ENCODE measurements at places on chromosomes 2 and 18. TPM values are rescaled to one million over a fixed set of nuclear protein-coding genes. Genes with fewer than 3 reads are reported as not detected.
A peak's percentile ranks its signal among the peaks of the same experiment; 100 is the strongest.

GRCh38 chr18:8634508-8634907, 25.3 kb downstream of the RAB12 start:
- peaks cover 80% of the 10 kb centered on the region for H3K36me3 ChIP-seq
- no peak for DNase-seq
- peak overlapping the region; percentile 75 for H3K27ac ChIP-seq
- no peak overlapping the region for H3K4me3 ChIP-seq
- H3K4me1 ChIP-seq: peaks cover 11% of the 10 kb centered on the region

DNA sequence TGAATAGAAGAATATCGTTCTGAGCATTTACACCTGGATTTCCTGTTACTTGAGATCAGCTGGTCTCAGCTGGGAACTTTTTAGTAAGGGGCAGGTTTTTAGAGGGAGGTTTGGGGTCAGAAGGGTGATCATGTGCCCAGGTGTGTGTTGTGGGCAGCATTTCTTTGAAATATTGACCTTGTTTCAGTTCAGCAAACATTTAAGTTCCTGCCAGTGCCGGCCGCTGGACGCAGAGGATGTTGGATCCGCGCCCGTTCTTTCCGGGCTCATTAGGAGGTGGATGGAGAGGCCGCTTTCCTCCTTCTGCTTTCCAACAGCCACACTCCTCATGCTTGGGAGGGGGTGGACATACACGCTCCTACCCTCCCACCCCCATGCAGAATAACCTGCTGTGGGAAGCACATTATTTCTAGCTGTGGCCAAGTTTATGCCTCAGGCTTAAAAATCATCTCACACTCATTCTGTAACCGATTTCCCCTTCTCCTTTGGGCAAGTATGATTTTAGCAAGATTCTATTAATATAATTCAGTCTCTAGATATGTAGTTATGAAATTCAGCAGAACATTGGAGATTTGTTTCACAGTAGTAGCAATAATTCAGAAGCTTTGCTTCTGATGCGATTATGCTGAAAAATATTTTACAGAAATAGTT, 131.4 kb downstream of the ZNF236 start:
- no peak overlapping the region for H3K4me3 ChIP-seq
- no peaks in the 10 kb centered on the region for H3K27me3 ChIP-seq
- no peak for DNase-seq

GRCh38 chr2:39156107-39156506, 35.3 kb upstream of the SOS1 start:
- no peak for DNase-seq
- H3K36me3 ChIP-seq: no peaks in the 10 kb centered on the region
- no peaks in the 10 kb centered on the region for H3K4me1 ChIP-seq
- H3K4me3 ChIP-seq: no peak overlapping the region

DNA sequence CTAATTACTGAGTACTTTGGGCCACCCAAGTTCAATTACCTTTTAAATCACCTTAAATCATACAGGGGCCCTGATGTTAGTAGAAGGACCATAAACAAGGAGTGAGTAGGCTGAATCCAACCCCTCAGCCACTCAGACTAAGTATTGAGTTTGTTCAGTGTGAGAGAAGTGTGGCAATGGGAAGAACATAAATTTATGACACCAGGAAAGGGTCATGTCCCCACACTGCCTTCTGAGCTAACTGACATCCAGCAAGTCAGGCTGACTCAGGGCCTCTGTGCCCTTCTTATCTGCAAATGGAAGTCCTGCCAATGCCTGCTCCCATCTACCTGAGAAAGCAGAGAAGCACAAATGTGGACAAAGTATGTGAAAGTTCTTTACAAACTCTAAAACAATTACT, 12.9 kb downstream of the PLEKHM3 start:
- H3K27ac ChIP-seq: no peak overlapping the region
- DNase-seq: no peak
- no peaks in the 10 kb centered on the region for H3K36me3 ChIP-seq
- peaks cover 24% of the 10 kb centered on the region for H3K4me1 ChIP-seq

DNA sequence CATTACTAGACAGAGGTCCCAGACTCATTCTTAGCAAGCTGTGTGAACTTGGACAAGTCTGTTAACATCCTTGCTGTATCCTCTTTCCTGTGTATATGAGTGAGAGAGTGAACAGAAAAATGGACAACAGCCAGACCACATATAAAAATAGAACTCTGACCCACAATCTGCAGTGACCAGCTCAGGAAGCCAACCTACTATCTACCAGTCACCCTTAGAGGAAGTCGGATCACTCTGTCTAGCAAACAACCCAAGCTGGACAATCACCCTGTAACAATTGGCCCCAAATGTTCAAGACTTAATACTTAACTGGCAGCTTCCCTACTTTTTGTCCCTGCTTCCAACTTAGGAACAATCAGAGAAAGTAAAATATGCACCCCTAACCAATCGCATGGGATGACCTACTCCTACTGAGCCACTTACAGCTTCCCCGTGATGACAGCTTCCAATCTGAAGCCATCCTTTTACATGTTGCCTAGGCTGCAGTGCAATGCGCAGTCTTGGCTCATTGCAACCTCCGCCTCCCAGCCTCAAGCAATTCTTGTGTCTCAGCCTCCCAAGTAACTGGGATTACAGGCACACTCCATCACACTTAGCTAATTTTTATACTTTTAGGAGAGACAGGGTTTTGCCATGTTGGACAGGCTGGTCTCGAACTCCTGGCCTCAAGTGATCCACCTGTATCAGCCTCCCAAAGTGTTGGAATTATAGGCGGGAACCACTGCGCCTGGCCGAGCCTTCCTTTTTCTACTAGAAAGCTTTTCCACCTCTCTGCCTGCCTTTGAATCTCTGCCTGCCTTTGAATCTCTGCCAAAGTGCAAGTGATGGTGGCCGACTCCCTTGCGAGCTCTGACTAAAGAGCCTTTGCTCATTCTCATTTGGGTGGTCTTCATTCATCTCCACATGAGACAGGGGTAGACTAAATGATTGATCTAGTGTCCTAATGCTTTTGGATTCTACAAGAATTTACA, 158.3 kb upstream of the NDUFV2 start:
- no peaks in the 10 kb centered on the region for H3K36me3 ChIP-seq
- peaks cover 13% of the 10 kb centered on the region for H3K4me1 ChIP-seq
- no peak for DNase-seq
- H3K27me3 ChIP-seq: no peaks in the 10 kb centered on the region

GRCh38 chr2:16395601-16396000, 270.0 kb downstream of the CYRIA start:
- no peaks in the 10 kb centered on the region for H3K27me3 ChIP-seq
- no peak overlapping the region for H3K4me3 ChIP-seq
- no peak overlapping the region for H3K27ac ChIP-seq
- H3K36me3 ChIP-seq: no peaks in the 10 kb centered on the region

- peaks cover 11% of the 10 kb centered on the region for H3K27me3 ChIP-seq
- no peaks in the 10 kb centered on the region for H3K4me1 ChIP-seq
- H3K4me3 ChIP-seq: no peak overlapping the region
- H3K27ac ChIP-seq: no peak overlapping the region
Observed at GRCh38 chr2:151228847-151229512, 32.7 kb downstream of the RBM43 start.

DNA sequence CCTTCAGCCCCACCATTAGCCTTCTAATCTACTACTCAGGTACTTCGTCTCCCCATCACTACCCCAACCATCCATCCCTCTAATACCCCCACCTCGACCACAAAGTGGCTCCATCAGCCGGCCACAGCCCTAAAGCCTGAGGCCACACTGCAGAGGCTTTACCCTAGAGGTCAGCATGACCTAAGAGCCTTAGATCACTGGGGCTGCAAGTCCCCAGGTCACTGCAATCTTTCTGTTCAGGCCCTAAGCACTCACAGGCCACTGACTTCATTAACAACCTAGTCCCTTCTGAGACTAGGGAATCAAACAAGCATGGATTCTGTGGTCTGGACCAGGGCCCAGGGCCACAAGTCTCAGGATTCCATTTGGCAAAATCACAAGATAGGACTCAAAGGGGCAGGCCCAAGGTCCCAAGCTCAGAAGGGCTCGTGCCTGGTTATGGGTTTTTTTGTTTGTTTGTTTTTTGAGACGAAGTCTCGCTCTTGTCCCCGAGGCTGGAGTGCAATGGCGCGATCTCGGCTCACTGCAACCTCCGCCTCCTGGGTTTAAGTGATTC, 37.0 kb upstream of the PKDCC start:
- no peak for DNase-seq
- no peaks in the 10 kb centered on the region for H3K36me3 ChIP-seq
- H3K27ac ChIP-seq: no peak overlapping the region
- peaks cover 7% of the 10 kb centered on the region for H3K27me3 ChIP-seq

DNA sequence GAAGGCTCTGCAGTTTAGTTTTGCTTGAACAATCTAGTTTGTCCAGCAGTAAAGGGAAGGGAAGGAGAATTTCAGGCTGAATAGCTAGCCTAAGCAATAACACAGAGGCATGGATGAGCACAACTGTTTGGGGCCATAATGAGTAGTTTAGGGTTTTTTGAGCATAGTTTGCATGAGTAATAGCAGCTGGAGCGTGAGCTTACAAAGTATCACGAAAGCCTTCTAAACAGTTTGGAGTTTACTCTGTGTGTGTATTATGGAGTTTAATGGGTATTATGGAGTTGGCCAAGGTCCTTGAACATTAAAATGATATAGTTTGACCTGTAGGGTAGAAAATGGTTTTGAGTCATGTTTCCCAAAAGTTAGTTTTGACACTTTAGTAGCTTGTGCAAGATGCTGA, 782.3 kb downstream of the ERBB4 start:
- H3K27me3 ChIP-seq: no peaks in the 10 kb centered on the region
- H3K4me1 ChIP-seq: no peaks in the 10 kb centered on the region
- no peak overlapping the region for H3K27ac ChIP-seq
- no peaks in the 10 kb centered on the region for H3K36me3 ChIP-seq
- no peak for DNase-seq
- H3K4me3 ChIP-seq: no peak overlapping the region

DNA sequence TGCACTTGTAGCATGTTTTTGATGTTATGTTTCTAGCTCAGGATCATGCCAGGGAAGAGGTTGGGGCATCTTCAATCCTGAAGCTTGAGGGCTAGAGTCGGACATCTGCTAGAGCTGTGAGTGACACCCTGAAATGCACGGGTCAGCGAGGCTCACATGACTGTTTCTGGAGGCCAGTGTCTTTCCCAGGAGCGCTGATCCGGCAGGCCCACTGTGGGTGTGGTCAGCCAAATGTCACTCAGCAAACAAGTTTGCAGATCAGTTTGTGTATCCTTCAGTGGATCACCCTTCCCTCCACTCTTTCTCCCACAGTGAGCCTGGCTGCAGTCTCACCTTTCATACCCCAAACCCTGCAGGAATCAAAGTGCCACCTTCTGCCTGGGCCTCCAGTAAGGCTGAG, 23.0 kb upstream of the ARHGEF4 start:
- no peak overlapping the region for H3K4me3 ChIP-seq
- no peak overlapping the region for H3K27ac ChIP-seq
- no peak for DNase-seq
- peaks cover 12% of the 10 kb centered on the region for H3K27me3 ChIP-seq
- no peaks in the 10 kb centered on the region for H3K36me3 ChIP-seq
- H3K4me1 ChIP-seq: peaks cover 1% of the 10 kb centered on the region

- no peak overlapping the region for H3K27ac ChIP-seq
- no peaks in the 10 kb centered on the region for H3K27me3 ChIP-seq
- no peak overlapping the region for H3K4me3 ChIP-seq
- no peak for DNase-seq
- H3K4me1 ChIP-seq: no peaks in the 10 kb centered on the region
- no peaks in the 10 kb centered on the region for H3K36me3 ChIP-seq
Observed at GRCh38 chr2:173151671-173152401, 76.2 kb downstream of the MAP3K20 start.

- no peak overlapping the region for H3K27ac ChIP-seq
- no peaks in the 10 kb centered on the region for H3K4me1 ChIP-seq
- DNase-seq: no peak
- no peak overlapping the region for H3K4me3 ChIP-seq
Observed at GRCh38 chr2:14015113-14015630, 617.3 kb upstream of the LRATD1 start.

- no peak for DNase-seq
- no peak overlapping the region for H3K27ac ChIP-seq
Observed at GRCh38 chr18:28175150-28175929, 1.6 kb downstream of the CDH2 start.

DNA sequence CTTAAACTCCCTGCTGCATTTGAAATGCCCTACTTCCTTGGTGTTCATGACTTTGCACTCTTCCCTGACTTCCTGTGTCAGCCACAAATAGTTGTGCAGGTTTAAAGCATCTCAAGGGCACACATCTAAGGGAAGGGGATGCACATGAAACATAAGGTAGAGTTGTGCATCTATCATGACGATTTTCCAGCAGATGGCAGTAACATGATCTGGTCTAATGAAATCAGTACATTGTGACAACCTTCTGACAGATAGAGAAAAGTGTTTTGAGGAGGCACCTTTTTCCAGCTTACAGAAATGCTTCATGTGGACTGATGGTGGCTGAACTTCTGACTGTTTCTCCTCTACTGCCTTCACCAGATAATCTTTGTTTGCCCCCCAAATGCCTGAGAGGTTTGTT, 238.9 kb downstream of the XIRP2 start:
- peaks cover 3% of the 10 kb centered on the region for H3K27me3 ChIP-seq
- no peak overlapping the region for H3K4me3 ChIP-seq
- no peak overlapping the region for H3K27ac ChIP-seq
- DNase-seq: no peak
- no peaks in the 10 kb centered on the region for H3K36me3 ChIP-seq

GRCh38 chr2:2933426-2933825, 444.2 kb downstream of the EIPR1 start:
- DNase-seq: no peak
- H3K4me1 ChIP-seq: no peaks in the 10 kb centered on the region
- H3K4me3 ChIP-seq: no peak overlapping the region
- H3K27me3 ChIP-seq: peaks cover 17% of the 10 kb centered on the region
- peaks cover 7% of the 10 kb centered on the region for H3K36me3 ChIP-seq

- DNase-seq: no peak
- H3K4me3 ChIP-seq: no peak overlapping the region
- no peaks in the 10 kb centered on the region for H3K36me3 ChIP-seq
- no peaks in the 10 kb centered on the region for H3K4me1 ChIP-seq
- peaks cover 18% of the 10 kb centered on the region for H3K27me3 ChIP-seq
Observed at GRCh38 chr2:84160453-84160852, 298.6 kb downstream of the SUCLG1 start.

- H3K36me3 ChIP-seq: no peaks in the 10 kb centered on the region
- H3K27ac ChIP-seq: no peak overlapping the region
- H3K27me3 ChIP-seq: peaks cover 6% of the 10 kb centered on the region
- H3K4me1 ChIP-seq: peaks cover 2% of the 10 kb centered on the region
- DNase-seq: no peak
- no peak overlapping the region for H3K4me3 ChIP-seq
Observed at GRCh38 chr2:160221391-160222276, 21.6 kb upstream of the ITGB6 start.

DNA sequence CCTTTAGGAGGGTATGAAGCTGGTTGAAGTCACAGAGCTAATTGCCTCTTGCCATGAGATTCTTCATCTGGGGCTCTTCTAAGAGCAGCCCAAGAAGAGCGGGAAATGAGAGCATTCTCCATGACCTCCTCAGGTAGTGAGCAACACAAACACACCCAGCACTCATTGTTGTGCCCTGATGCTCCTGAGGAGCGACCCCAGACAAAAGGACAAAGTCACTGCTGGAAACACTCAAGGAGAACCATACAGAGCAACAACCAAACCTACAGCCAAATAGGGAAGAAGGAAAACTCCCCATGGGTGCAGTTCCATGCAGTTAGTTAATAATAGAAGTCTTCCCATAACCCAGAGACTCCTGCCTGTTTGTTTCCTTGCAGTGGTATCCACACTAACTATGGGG, 426.0 kb upstream of the CRIM1 start:
- peaks cover 1% of the 10 kb centered on the region for H3K27me3 ChIP-seq
- no peak overlapping the region for H3K27ac ChIP-seq
- no peaks in the 10 kb centered on the region for H3K36me3 ChIP-seq
- DNase-seq: no peak

Gene CHRND
- not detected for total RNA-seq

Gene PDE1A
- total RNA-seq: not detected

Gene ALPG
- not detected for total RNA-seq

Gene RGPD4
- 0.83 TPM for total RNA-seq

Gene CTAGE1
- not detected for total RNA-seq

Gene EIF5B
- 47.9 TPM for total RNA-seq

Gene DLGAP1
- total RNA-seq: not detected

Gene ID2
- 67.1 TPM for total RNA-seq
